ENCODE measurements at places on chromosomes 16 and 17.

DNA sequence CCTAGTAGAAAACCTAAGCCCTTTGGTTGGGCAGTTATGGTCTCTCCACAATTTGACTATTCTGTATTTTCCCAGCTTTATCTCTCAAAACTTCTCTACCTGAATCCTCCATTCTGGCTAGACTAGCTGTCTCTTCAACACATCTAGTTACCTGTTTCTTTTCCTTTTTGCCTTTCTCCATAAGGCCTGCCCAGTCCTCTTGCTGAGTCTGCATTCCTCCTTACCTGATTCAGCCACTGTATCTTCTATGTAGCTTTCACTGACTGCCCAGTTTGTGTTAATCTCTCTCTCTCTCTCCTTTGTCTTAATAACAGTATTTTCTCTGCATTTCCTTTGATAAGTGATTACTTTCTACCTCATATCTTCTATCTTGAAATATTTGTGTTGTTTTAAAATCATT is 2.1 kb upstream of the EVI2A start:
- DNase-seq = no peak

DNA sequence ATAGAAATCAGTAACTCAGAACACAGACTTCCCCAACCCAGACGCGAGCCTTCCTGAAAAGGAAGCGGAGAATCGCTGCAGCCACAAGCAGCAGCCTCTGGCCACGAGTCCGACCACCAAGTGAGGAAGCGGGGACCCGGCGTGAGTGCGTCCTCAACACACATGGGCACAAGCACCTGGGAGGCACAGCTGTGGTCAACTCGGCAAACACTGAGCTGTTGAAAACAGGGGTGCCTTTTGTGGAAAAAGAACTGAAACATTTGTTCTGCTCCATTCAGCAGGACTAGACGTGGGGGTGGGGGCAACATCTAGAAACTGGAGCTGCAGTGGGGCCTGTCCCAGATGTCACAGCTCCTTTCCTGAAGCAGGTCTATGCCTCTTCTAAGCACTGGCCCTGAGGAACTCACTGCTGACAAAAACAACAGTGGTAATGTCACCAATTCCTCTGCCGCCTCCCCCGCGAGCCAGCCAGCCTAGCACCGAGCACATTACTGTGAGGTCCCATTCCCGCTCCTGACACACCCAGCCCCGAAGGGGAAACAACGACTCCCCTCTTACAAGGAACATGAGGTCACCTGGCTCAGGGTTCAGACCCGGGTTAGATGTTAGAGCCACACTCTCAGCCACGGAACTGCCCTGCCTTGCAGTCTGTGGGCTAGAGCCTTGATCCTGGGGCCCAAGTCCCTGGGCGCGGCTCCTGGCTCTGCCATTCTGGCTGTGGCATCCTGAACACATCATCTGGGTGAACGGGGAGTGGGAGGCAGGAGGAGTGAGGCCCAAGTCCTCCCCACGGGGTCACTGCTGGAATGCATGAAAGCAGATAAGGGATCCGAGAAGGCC is 29.0 kb downstream of the KDM8 start:
- DNase-seq = no peak

- DNase-seq = no peak
Measured at GRCh38 chr17:36861531-36861930, 75.7 kb upstream of the LHX1 start.

GRCh38 chr16:26909623-26910022 is 157.1 kb upstream of the C16orf82 start:
- DNase-seq = no peak

DNA sequence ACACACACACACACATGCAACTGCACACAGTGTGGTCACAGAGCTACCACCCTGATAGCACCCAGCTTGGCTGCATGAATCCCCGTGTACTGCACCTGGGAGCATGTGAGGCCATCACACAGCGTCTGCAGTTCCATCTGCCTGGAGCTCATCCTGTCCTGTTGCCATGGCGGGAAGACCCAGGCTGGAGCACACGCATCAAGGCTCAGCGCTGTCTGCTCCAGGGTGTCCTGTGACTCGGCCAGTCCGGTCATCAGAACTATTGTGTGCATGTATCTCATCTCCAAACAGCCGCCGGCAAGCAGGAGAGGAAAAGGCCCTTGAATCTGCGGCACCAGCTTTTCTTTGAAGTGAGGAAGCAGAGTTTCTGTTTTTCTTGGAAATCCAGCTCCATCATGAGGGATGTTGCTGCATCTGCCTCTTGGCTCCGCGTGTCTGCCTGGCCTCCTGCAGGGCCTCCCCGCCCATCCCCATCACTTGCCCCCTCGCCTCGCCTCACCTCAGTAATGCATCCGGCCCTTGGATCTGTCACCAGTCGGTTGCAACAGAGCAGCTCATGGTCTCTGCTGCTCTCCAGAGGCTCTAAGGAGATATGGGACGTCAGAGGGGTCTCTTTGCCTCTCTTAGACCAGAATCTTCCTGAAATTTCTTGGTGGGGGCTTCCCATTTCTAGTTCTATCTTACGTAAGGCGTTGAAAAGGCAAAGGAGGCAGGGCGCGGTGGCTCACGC is 23.7 kb downstream of the CACNG4 start:
- DNase-seq = no peak

DNA sequence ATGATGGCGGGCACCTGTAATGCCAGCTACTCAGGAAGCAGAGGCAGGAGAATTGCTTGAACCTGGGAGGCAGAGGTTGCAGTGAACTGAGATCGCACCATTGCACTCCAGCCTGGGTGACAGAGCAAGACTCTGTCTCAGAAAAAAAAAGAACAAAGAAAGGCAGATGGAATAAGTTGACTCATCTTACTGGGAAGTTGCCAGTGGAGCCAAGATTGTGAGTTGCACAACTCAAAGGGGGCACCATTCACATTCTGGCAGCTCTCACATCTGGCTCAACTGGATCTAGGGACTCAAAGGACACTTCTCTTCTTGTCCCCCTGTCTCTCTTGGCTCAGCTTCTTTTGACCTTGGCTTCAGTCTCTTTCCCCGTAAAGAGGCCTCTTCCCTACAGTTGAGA is 53.7 kb upstream of the ETV4 start:
- no peak for DNase-seq

DNA sequence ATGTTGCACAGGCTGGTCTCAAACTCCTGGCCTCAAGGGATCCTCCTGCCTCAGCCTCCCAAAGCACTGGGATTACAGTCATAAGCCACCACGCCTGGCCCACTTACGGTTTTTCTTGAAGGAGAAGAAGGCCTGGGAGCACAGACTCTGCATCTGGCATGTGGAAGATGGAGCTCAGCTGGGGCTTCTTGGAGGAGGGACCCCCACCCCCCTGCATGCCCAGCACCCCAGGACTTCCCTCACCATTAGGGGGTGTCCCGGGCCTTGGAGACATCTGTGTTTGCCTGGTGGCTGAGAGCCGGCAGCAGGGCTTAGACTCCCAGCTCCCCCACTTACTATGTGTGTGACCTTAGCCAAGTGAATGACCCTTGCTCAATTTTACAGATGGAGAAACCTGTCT is 204.7 kb downstream of the ZNF423 start:
- DNase-seq = no peak

- DNase-seq = no peak
Measured at GRCh38 chr17:44801880-44802279, 28.2 kb downstream of the GJC1 start.

- DNase-seq = no peak
Measured at GRCh38 chr17:42830971-42831370, 2.2 kb upstream of the PSME3 start.

- DNase-seq = no peak
Measured at GRCh38 chr16:17333229-17333628, 137.5 kb downstream of the XYLT1 start.

DNA sequence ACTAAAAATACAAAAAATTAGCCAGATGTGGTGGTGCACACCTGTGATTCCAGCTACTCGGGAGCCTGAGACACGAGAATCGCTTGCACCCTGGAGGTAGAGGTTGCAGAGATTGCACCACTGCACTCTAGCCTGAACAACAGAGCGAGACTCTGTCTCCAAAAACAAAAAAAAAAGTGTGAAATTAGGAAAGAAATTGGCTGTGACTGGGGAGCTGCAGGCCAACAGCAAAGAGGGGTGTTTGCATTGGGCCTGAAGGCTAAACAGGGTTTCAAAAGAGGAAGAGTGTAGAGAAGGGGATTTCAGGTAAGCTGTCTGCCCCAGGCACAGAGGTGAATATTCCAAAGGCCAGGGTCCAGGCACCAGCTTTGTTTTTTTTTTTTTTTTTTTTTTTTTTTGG is 9.4 kb downstream of the BMERB1 start:
- DNase-seq = no peak

DNA sequence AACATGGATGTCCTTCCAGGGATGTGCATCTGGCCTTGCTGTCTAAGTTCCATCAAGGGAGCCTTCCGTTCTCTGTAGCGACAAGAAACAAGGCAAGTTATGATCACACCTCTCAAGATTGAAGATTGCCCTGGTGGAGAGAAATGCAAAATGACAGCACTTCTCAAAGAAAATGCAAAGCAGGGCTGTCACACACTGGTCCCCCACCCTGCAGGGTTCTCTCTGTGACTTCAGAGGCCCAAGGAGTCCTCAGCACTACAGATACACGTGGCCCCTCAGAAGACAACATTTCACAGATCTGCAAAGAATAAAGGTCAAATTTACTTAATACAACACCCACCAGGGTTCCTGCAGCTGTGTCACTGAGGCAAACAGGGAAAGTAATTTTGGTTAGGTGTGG is 60.7 kb upstream of the TEX2 start:
- DNase-seq = no peak

- no peak for DNase-seq
Measured at GRCh38 chr16:65409510-65409909, 287.6 kb upstream of the CDH11 start.

- no peak for DNase-seq
Measured at GRCh38 chr17:48003417-48004151, 32.7 kb downstream of the CDK5RAP3 start.

GRCh38 chr16:68992521-68992920 is 112.9 kb upstream of the HAS3 start:
- no peak for DNase-seq

DNA sequence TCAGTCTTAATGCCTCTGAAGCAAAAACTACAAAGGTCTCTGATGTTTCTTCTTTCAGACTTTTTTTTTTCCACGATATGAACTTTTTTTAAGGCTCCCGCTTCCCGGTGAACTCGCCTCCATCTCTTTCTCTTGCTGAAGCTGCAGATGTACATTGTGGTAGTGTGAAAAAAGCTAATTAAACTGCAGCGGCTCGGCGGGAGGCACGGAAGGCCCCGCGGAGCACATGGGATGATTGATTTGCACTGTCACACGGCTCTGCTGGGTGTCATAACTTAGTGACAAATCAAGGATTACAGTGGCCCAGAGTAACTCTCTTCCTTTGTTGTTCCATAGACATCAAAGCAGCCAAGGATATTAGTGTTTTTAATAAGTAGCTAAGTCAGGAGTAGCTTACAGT is 196.3 kb downstream of the AXIN2 start:
- no peak for DNase-seq
